ENCODE measurements at places on chromosomes 5 and 9. TPM values are rescaled to one million over a fixed set of nuclear protein-coding genes. Genes with fewer than 3 reads are reported as not detected.

OTP gene
- total RNA-seq, result not detected

S1PR3 gene
- total RNA-seq, result 19.8 TPM

GRCh38 chr5:177109810-177110209 is 23.1 kb downstream of the FGFR4 start:
- no peak for DNase-seq

DNA sequence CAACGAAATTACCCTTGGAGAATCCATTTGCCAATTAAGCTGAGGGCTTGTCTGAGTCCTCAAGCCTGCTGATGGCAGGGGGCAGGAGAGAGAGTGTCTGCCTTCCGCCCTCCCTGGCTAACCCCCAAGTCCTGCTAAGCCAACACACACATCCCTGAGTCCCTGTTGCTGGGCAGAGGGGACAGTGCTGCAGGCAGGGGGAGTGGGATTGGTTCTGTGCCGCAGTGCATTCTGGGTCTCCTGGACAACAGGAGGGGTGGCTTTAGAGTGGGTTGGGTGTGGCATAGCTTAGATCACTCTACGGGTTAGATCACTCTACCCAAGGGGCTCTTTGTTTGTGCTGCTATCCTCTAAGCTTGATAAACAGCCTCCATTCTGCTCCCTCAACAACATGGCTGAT is 427.7 kb downstream of the CDK5RAP2 start:
- DNase-seq, result peak; percentile 35

DNA sequence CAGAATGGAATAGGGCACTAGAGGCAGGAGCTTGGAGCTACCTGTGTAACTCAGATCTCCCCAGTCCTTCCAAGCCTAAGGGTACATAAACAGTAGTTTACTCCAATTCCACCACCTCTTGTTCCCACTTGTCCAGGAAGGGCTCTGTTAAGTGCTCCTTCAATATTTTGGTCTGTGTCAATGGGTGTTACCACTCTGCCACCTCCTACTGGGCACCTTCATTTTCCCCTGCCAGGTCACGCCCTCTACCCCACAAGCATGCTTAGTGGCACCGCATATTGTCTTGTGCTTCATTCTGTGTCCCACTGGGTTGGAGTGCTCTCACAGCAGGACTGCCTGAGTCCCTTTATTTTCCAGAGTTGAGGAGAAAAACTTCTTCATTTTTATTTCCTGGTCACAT is 459.8 kb downstream of the ARHGEF28 start:
- DNase-seq, result no peak

DNA sequence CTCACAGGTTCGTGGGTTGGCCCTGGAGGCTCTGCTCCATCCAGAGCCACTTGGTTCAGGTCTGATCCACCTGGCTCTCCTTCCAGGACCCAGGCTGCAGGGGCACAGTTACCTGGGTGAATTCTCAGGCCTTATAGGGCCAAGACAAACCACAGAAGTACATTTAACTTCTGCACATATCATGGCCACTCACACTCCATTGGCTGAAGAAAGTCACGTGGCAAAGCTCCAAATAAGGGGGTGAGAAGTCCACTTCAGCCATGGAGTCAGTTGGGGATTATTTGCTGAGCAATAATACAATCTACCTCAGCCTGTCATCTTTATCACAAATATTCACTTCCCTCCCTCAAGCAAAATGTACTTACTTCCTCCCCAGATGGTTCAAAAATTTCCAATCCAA is 83.6 kb downstream of the MACROH2A1 start:
- no peak for DNase-seq

DNA sequence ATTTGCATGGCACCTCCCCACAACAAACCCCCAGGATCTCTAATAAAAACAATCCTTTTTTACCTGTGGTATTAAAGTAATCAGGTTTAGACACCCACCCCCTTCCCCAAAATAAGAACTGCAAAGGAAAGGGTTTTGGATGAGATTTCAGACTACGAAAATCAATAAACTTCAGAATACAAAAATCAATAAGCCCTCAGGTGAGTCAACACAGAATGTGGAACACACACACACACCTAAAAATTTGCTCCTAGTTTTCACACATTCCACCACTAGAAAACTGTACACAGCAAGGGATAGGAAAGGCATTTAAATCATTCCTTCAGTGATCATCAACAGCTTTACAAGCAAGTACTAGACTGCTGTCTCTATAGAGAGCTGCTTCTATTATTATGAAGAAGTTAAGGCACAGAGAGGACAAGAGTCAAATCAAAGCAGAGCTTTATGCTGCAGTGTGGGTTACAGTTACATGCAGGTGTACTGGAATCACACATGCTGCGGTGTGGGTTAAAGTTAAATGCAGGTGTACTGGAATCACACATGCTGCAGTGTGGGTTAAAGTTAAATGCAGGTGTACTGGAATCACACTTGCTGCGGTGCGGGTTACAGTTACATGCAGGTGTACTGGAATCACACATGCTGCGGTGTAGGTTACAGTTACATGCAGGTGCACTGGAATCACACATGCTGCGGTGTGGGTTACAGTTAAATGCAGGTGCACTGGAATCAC is 36.3 kb downstream of the PFDN1 start:
- no peak for DNase-seq

GRCh38 chr5:67998709-67999261 is 216.8 kb upstream of the PIK3R1 start:
- DNase-seq, result peak; percentile 56

- no peak for DNase-seq
Observed at GRCh38 chr9:106218427-106218826, 524.1 kb downstream of the TMEM38B start.

DNA sequence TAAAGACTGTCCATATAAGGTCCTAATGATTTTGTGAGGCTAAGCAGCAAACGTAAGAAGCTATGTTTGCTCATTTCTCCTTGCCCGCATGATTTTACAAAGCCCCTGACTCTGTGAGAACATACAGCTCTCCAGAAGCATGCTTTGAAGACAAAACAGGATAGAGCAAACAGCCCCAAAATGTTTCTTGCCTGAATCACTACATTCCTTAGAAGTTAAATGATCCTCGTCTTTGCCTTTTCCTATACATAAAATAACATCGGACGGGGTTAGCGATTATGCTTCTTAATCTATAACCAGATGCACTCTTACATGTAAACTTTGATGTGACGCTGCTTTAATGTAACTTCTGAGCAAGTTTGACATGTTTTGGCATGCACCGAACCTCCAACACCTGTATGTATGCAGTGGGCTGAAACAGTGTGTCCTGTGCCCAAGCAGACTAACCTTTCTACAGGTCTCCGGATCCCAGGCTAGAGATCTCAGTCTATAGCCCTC is 353.7 kb downstream of the CETN3 start:
- no peak for DNase-seq

- DNase-seq, result no peak
Observed at GRCh38 chr5:82917584-82917983, 159.6 kb downstream of the TMEM167A start.

- DNase-seq, result no peak
Observed at GRCh38 chr9:92426501-92427145, 2.4 kb upstream of the OMD start.

GRCh38 chr9:96554801-96555566 is 64.7 kb downstream of the CDC14B start:
- no peak for DNase-seq

GRCh38 chr5:91144491-91145332 is 238.4 kb downstream of the ARRDC3 start:
- DNase-seq, result no peak

GRCh38 chr9:120524038-120524437 is 55.9 kb downstream of the CDK5RAP2 start:
- no peak for DNase-seq

DNA sequence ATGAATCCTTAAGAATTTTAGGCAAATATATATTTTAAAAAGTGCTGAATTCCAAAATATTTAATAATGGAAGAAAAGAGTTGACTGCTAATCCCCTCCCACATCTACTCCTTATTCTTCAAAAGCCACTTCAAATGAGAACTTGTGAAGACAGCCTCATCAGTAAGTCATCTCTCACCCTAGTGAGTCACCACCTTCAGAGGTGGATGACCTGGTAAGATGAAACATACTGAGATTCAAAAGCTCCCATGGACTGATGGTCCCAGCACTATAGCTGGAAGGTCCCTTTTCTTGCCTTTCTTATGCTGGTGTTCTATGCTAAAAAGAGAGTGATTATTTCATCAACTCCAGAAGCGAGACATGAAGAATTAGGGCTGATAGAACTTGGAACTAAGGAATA is 37.8 kb upstream of the SPDL1 start:
- DNase-seq, result no peak

DNA sequence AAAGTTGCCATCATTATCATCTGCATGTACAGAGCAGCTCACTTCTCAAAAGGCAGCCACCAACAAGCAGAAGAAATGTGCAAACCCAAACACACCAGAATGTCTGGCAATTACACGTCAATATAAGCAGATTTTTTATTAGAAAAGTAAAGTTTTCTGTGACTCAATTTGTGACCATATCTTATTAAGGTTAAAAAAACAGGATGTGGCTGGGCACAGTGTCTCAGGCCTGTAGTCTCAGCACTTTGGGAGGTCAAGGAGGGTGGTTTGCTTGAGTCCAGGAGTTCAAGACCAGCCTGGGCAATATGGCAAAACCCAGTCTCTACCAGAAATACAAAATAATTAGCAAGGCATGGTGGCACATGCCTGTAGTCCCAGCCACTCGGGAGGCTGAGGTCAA is 176.7 kb downstream of the FANCC start:
- no peak for DNase-seq

GRCh38 chr5:134563962-134564361 is 38.5 kb downstream of the JADE2 start:
- DNase-seq, result no peak
